SK-MEL-5 (cell line): ENCODE measurements at places on chromosomes 12 and 14. TPM values are rescaled to one million over a fixed set of nuclear protein-coding genes. Genes with fewer than 3 reads are reported as not detected.

WSCD2 gene
- total RNA-seq, result not detected in 2 replicates

DNA sequence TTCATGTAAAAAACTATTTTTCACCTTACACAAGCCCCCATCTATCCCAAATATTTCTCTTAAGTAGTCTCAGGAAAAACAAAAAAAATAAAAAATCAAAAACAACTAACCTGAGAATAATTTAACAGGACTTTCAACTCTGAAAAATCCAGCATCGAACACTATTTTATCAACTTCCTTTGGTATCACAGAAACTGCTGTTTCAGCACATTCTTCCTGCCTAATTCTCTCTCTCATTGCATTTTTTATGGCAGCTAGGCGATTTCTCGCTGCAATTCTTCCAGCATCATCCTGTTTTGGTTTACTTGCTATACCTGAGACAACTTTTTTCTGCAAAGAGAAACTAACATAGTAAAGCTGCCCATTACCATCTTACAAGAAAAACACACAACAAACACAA lies 29.4 kb downstream of the LGALS3 start:
- DNase-seq, result no peak

IL31 gene
- not detected in 2 replicates for total RNA-seq

APOF gene
- total RNA-seq, result not detected in 2 replicates

DNA sequence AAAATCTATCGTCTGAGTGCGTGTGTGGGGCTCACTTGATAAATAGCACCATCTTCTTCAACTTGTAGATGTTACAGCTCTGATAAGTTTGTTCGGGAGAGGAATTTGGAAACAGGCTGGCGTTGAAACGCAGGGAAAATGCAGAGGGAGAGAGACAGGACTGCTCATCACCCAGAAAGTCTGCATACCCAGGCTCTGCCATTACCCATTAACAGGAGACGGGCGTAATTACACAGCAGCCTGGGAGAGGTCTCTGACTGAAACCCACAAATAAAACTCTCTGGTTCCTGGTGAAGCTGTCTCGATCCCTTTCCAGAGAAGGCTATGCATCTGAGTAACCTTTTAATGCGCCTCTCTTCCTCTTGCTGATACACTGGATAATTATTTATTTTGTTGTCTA lies 547.3 kb downstream of the BCL11B start:
- DNase-seq, result no peak

ADCY6 gene
- total RNA-seq, result 28.1 and 31.5 TPM in 2 replicates

DNA sequence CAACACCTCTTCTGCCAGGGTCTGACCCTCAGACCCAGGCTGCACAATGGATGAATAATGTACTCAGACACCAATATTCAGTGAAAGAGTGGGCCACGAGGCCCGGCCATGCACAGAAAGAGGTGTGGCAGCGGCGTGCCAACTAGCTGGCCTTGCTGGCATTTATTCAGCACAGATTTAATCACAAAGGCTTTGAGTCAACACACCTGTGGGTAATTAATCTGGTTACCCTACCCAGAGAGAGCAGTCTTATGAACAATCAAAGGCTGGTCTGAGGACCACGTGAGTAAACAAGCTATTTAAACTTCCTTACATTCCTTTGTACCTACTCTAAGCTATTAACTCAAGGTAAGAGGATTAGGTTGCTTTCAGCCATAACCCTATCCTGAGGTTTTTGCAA lies 324.8 kb downstream of the C12orf50 start:
- no peak for DNase-seq

- peak; percentile 51 for DNase-seq
Measured at GRCh38 chr14:31556191-31556590, 5.0 kb upstream of the NUBPL start.

DTD2 gene
- total RNA-seq, result 45.5 and 51.5 TPM in 2 replicates

DNA sequence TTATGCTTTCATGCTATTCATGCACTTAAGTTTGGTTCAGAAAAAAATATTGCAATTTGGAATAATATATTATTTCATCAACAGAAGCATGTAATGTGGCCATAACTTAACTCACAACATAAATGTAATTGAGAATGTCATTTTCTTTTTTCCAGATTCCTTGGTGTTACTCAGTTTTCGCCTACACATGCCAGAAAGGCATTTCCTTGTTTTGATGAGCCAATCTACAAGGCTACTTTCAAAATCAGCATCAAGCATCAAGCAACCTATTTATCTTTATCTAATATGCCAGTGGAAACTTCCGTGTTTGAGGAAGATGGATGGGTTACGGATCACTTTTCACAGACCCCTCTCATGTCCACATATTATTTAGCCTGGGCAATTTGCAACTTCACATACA lies 14.4 kb downstream of the TRHDE start:
- no peak for DNase-seq

GRCh38 chr12:125193376-125194152 lies 128.3 kb downstream of the AACS start:
- no peak for DNase-seq

- DNase-seq, result no peak
Measured at GRCh38 chr14:31255286-31255685, 47.7 kb upstream of the HECTD1 start.

ATP23 gene
- 12.9 and 19.3 TPM in 2 replicates for total RNA-seq

- DNase-seq, result peak; percentile 20
Measured at GRCh38 chr14:43706900-43707299, 800.2 kb downstream of the FSCB start.

SIX6 gene
- total RNA-seq, result 0.08 TPM in 1 of 2 replicates, not detected in the other

- no peak for DNase-seq
Measured at GRCh38 chr12:101695706-101696105, 1.7 kb upstream of the CHPT1 start.

- no peak for DNase-seq
Measured at GRCh38 chr14:26810631-26811030, 212.8 kb upstream of the NOVA1 start.

EP400 gene
- total RNA-seq, result 5.7 and 7.6 TPM in 2 replicates

- DNase-seq, result peak; percentile 71
Measured at GRCh38 chr14:26163761-26164160, 434.1 kb downstream of the NOVA1 start.

GRCh38 chr14:29836395-29836794 lies 91.3 kb downstream of the PRKD1 start:
- no peak for DNase-seq

GRCh38 chr12:11633968-11634367 lies 15.5 kb upstream of the ETV6 start:
- no peak for DNase-seq

DNA sequence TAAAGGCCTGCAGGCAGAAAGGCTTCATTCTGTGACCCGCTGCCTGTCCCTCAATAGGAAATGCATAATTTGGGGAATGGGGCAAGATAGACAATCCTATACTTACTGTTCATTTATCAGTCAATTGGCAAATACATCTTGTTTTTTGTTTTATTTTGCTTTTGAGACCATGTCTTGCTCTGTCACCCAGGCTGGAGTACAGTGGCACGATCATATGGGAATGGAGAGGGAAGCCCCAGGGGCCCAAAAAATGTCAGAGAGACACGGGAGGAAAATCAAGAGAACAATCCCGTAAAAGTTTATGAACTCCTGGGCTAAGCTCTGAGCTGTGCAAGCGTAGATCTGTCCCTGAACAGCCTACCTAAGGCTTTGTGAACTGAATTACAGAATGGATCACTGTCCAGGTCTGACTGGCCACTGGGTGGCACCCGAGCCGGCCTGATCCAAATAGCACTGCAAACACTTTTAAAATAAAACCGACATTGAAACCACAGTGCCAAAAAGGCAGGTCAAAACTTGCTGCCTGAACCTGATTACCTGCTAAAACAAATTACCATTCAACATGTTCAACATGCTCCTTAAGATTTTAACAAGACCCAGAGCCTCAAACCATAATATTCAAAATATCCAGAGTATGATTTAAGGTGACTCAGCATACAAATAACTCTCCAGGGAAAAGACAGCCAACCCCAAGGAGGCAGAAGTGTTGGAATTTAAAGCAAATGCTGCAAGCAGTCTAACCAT lies 11.8 kb downstream of the COPS7A start:
- DNase-seq, result peak; percentile 69

PTGER2 gene
- not detected in 2 replicates for total RNA-seq

DNA sequence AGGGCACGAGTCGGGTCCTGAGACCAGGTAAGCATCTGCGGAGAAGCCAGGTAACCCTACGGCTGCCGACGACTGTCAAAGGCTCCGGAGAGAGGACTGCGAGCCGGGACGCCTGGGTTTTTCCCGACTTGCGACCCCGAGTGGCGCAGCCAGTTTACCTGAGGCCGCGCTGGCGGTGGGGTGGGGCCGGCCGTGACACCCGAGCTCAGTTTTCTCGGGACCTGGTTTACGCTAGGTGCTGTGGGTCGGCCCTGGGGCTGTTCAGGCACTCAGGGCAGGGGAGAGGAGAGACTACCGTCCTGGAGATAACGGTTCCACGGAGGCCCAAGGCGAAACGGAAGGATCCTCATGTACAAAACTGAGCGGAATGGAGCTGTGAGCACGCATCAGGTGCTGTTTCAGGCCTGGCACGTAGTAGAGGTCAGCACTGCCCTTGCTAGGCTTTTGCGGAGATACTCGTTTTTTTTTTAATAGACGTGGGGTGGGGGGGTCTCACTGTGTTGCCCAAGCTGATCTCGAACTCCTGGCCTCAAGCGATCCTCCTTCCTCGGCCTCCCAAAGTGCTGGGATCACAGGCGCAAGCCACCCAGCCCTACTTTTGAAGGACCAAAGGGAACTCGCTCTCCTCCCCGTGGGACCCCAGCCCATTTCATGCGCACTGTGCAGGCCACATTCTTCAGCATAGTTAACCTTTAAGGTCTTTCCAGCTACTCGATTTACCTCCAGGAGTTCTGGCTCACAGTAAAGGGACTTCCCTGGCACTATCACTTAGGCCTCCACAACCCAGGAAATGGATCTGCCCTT lies 471 bp downstream of the MTRFR start:
- no peak for DNase-seq

- peak; percentile 16 for DNase-seq
Measured at GRCh38 chr12:58310809-58311622, 369.6 kb downstream of the ATP23 start.

KLRC4 gene
- 0.16 TPM in 1 of 2 replicates, not detected in the other for total RNA-seq

DNA sequence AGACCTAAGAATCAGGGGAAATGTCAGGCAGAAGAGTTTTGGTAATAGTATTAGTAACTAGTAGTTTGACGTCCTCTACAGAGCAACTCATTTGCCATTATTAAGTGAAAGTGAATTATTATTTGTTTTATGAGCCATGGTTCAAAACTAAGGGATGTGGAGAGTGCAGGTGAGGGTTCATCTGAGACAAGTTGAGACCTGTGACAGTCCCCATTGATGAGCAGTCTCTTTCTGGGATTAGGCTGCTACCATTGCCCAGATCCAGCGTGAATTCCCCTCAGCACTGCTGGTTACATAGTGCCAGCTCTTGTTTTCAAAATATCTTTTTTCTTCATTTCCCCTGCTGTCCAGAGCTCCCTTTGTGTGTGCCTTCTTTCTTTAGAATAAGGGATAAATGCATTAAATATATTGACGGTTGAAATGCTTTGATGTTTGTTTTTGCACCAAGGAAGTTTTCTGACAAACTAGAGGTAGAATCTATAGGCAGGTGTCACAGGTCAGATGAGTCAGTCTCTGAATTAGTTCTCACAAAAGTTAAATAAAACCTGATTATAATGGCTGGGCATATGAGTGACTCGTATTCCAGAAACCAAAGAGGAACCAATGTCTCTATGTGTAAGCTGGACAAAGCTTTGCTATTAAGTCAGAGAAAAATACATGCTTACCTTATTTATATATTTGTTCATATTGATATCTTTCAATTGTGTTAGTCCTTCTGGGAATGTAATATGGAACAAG lies 381.4 kb downstream of the TMEM117 start:
- DNase-seq, result no peak

P2RX2 gene
- total RNA-seq, result not detected in 2 replicates

GRCh38 chr12:95182868-95183415 lies 34.3 kb downstream of the FGD6 start:
- no peak for DNase-seq

DNA sequence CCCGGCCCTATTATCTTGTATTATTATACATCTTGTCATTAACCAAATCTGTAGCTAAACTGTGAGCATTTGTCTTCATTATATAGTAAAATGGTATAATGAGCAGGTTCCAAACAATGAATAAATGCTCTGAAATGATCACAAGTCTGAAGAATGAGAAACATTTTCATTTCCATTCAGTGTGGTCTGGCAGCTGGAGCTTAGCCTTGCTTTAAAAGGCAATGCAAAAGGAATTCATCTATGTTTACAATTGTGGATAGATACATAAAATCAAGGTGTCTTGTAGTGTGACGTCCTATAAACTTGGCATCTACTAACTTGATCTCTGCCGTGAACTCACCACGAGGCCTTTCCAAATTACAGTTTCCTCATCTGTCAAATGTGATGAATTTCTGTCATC lies 168.3 kb downstream of the RMST start:
- no peak for DNase-seq

BEGAIN gene
- 5.3 and 10.0 TPM in 2 replicates for total RNA-seq
